Left renal cortex interstitium (tissue), 4 donors: ENCODE measurements at places on chromosomes 3 and 15. TPM values are rescaled to one million over a fixed set of nuclear protein-coding genes. Genes with fewer than 3 reads are reported as not detected.

The GP9 gene
- 0.81 TPM for polyA plus RNA-seq

The RAMAC gene
- polyA plus RNA-seq = 47.9 TPM

DNA sequence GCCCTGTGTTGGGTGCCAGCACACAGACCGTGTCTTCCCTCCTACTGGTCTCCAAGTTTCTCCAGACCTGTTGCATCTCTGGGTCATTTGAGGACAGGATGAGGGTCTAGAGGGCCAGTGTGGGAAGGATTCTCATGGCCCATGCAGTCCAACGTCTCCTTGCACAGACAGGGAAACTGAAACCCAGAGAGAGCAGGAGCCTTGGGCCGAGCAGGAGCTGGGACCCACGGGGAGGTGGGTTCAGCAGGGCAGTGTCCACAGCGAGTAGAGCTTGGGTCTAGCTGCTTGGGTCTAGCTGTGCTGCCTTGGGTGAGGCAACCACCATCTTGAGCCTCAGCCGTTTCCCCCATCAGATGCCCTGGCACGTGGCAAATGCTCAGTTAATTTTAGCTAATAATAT is 32.3 kb downstream of the HDAC11 start:
- DNase-seq = no peak

DNA sequence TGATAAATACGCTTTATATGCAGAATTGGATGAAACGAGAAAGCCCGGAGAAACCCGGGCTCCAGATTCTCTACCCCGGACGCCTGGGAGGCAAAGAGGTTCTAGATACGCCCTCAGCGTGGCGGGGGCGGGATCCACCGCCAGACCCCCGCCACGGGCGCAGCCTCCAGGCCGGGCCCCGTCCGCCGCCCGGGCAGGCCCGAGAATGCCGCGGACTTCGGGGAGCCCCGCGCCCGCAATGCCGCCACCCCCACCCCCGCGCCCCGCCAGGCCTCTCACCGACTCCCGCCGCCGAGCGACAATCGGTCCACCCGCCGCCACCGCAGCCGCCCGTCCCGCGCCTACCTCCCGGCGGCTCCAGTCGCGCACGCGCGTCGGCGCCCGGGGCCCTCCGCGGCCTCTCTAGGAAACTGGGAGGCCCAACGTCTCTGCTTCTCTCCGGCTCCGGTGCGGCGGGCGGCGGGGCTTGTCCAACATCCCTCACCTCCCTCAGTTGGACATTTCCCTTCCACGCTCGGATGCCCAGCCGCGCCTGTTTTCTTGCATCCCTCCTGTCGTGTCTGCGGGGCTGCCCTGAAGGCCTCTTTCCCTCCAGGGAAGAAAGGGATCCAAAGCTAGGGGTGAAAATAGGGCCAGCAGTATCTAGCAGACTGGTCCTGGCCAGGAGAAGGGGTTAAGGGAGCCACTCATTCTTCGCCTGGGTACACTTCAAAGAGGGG is at the start of gene ZNF445:
TSS of gene ZNF445 (minus strand) at position 359 of the 719 bp plus-strand sequence. CDS start 22,121 bp downstream, outside the sequence.
- DNase-seq = peak; percentile 69

GRCh38 chr3:9727041-9727595 is 4.4 kb upstream of the BRPF1 start:
- DNase-seq = no peak

- no peak for DNase-seq
Observed at GRCh38 chr3:126782536-126782935, 78.5 kb downstream of the CHCHD6 start.

DNA sequence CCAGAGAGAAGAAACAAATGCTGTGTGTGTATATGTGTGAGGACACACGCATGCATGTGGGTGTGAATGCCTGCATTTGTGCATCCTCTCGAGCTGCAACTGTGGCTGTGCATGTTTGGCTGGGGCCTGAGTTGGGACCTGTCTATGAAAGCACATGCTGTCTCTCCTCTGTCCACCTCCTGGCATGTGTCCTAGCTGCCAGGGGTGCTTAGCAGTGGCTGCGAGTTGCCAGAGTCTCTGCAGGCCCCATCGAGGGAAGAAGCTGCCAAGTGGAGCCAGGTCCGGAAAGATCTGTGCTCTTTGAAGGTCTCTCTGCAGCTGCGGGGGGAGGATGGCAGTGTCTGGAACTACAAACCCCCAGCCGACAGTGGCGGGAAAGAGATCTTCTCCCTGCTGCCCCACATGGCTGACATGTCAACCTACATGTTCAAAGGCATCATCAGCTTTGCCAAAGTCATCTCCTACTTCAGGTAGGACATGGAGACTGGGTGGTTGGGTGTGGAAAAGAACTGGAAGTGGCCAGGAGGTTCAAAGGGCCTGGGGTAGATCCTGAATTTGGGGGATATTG is 30.7 kb downstream of the NR1I2 start:
- no peak for DNase-seq

GRCh38 chr3:59502806-59503205 is 453.0 kb upstream of the CFAP20DC start:
- DNase-seq = no peak

The CLSTN2 gene
- 2.0 TPM for polyA plus RNA-seq

GRCh38 chr3:52026041-52026440 is 30.3 kb downstream of the DUSP7 start:
- no peak for DNase-seq

DNA sequence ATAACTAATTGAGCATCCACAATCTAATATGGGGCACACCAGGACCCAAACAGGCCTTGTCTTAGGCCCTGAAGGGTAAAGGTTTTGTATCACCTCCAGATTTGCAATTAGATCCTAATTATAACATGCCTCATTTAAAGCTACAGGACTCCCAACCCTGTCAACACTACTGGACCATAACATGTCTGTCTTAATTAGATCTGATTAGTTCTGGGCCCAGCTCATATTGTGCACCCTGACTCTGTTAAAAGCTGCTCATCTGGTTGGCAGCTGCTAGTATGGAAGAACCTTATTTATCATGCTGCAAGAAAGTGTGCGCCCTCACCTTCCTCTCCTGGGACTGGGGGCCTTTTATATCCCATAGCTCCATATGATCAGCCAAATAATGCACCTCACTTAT is 457.8 kb downstream of the ROBO1 start:
- DNase-seq = no peak

DNA sequence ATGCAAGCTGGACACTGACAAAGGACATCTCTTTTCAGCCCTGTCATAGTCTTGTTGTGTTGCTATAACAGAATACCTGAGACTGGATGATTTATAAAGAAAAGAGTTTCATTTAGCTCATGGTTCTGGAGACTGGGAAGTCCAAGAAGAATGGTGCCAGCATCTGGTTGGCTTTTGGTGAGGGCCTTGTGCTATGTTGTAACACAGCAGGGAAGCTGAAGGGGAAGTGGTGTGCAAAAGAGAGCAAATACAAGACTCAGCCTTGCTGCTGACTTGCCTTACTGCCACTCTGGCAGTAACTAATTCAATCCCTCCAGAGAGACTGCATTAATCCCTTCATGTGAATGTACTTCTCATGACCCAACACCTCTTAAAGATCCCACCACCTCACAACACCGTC is 356.3 kb upstream of the PROK2 start:
- DNase-seq = no peak

The ULK4 gene
- polyA plus RNA-seq = 3.7 TPM

The INAFM2 gene
- 19.7 TPM for polyA plus RNA-seq

DNA sequence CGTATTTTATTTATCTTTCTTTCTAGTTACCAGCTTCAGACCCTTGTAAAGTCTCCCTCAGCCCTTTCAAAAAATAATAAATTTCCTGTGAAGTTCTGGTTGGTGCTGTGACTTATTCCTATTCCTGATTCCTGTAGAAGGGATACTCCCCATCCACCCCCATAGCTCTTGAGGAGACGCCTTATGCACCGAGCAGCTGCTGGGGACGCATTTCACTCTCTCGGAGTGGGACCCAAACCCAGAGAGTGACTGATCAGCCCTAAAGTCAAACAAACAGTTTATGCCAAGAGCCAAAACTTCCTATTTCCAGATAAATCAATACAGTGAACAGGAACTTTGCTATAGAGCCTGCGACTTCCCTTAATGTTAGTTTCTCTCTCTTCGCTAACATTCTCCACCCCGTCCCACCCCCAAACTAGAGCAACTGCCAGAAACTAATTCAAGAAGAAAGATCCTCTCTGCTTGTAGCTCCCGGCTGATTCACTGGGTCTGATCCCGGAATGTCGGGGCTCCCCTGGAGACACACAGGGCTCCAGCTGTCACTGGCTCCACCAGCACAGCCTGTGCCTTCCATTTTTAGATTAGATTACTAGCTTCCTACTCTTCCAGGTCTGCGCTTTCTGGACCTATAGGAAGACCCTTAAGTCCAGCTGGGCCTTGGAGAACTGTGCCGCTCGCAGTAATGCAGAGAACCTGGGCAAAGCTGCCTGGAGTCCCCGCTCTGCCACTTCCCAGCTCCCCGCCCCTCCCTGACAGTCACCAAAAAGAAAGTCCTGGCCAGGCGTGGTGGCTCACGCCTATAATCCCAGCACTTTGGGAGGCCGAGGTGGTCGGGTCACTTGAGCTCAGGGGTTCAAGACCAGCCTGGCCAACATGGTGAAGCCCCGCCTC is 45.2 kb downstream of the KLHL25 start:
- no peak for DNase-seq

- no peak for DNase-seq
Observed at GRCh38 chr15:101523560-101523940, 34.0 kb upstream of the PCSK6 start.
